ENCODE measurements at places on chromosomes 3 and 15.

GRCh38 chr3:129892486-129892856 is 1.0 kb downstream of the TMCC1 start:
- no peak for DNase-seq

DNA sequence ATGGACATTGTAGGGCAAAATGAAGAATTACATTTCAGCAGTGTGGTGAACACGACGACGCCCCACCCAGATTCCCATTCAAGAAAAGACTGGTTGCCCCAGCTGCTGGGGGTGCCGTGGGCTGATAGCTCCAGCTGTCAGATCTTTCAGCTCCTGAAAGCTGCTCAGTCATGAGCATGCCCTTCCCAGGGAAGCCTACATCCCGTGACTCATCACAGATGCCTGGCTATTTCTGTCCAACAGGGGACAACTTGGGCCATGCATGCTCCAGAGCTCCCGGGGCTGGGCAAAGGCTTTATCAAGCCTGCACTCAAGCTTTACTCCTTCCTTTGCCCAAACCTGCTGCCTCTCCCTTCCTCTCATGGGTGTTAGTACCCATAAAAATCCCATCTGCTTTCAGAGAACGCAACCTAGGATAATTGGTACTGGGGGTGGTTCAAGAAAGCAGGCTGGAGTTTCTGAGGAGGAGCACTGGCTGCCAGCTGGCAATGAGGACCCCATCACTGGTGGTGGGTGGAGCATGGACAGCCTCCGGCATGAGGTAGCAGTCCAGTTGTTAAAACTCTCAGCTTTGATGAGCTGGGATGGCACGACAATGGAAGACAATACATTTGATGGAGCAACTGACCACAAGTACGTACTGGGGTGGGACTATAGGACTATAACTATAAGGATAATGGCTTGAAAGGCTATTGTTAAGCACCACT is 16.4 kb upstream of the ST8SIA2 start:
- no peak for DNase-seq

DNA sequence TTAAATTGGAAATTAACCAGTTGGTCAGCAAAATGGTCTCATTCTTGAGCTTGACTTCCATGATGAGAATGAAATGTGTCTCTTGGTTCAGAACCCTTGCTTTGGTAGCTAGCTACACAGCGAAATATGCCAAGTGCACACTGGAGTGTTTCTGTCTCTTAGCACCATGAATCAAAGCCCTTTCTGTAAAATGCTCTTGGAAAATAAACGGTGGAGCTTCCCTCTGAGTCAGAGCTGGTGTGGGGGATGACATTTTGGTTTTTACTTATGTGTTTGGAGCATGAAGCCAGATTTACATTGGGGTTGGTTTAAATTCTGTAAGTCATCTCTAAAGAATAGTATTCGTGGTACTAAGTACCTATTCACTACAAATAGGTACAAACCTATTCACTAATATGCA is 85.1 kb upstream of the NANOGP8 start:
- DNase-seq = no peak

GRCh38 chr3:54045061-54045815 is 77.1 kb upstream of the CACNA2D3 start:
- DNase-seq = no peak

DNA sequence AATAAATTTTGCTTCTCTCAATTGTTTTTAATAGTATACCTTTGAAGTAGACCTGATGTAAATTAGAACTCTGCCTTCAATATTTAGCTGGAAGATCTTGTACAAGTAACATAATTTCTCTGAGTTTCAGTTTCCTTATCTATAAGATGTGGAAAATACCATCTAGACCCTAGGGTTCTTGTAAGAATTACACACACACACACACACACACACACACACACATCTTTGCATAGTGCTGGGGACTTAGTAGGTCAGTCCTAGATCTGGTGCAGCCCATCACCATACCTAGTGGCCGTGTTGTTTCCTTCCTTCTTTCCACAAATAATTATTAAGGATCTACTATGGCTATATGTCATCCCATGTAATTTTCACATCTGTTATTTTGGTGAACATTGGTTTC is 11.0 kb downstream of the TRAT1 start:
- DNase-seq = no peak

- no peak for DNase-seq
Observed at GRCh38 chr15:73681856-73682599, 2.2 kb upstream of the CD276 start.

- no peak for DNase-seq
Observed at GRCh38 chr3:183688874-183689273, 8.7 kb upstream of the YEATS2 start.

DNA sequence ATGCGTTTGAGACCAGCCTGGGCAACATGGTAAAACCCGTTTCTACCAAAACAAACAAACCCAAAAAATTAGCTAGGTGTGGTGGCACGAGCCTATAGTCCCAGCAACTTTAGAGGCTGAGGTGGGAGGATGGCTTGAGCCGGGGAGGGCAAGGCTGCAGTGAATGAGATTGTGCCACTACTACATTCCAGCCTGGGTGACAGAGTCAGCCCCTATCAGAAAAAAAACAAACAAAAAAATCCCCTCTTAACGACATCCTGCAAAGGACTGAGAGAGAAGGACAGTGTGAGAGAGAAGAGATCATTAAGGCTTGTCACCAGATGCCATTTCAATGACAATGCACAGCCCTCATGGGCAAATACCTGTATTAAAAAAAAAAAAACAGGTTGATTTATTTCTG is 266.7 kb upstream of the ATP10A start:
- no peak for DNase-seq

GRCh38 chr3:128784232-128784631 is 58.2 kb downstream of the RAB7A start:
- no peak for DNase-seq
